Activated T-helper 1 cell treated with anti-CD3 and anti-CD28 coated beads, Interleukin-12 subunit alpha, Interleukin-12 subunit beta, Interleukin-2, Interleukin-4 antibody, amounts not matched to agents 30 ng/mL and 10 ng/mL and 1 ng/mL, durations not matched to agents 14 hours and 24 hours and 36 hours (primary cell): ENCODE measurements at places on chromosomes 6 and 20.

DNA sequence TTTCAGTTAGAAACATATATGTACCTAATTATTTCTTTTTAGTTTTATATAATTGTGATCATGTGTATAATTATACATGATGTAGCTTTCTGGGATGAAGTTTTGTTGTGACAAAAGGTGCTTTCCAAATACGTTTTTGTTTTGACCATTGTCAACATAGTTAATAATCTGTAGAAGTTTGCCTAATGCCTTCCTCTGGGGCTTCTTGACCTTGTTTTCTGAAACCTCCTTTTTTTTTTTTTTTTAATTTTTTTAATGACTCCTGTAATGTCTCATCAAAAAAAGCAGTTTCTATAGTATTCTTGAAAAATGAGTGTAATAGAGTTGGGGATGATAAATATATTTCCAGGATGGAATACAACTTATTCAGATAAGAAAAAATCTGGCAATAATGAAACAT is 434.7 kb upstream of the SOX4 start:
- DNase-seq = no peak
- peaks cover 38% of the 10 kb centered on the region for H3K4me1 ChIP-seq
- H3K27ac ChIP-seq = no peak overlapping the region
- no peak overlapping the region for H3K4me3 ChIP-seq
- H3K27me3 ChIP-seq = no peaks in the 10 kb centered on the region
- no peaks in the 10 kb centered on the region for H3K36me3 ChIP-seq

DNA sequence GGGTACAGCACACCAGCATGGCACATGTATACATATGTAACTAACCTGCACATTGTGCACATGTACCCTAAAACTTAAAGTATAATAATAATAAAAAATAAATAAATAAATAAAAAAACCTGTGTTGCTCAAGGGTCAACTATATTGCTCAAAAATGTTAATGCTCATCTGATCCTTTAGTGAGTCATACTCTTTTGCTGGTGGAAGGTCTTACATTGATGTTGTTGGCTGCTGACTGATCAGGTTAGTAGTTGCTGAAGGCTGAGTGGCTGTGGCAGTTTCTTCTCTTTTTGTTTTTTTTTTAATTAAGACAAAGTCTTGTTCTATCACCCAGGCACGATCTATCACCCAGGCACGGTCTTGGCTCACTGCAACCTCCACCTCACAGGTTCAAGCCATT is 29.6 kb upstream of the SMIM26 start:
- no peak overlapping the region for H3K27ac ChIP-seq
- no peaks in the 10 kb centered on the region for H3K27me3 ChIP-seq
- no peaks in the 10 kb centered on the region for H3K4me1 ChIP-seq
- DNase-seq = no peak

DNA sequence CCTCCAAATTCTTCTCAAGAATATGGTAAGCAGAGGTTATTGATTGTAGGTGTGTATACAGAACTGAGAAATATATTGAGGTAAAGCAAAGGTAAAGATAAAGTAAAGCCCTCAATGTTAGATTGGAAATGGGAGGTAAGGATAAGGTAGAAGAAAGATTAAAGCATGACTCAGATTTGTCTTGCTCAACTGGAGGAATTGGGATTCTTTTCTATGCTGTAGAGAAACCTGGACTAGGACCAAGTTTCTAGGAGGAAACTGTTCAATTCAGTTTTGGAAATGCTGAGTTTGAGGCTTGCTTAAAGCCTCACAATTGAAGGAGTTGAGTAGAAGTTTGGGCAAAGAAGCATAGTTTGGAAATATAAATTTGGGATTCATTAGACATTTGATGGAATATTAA is 634.0 kb upstream of the PTCHD4 start:
- no peak overlapping the region for H3K4me3 ChIP-seq
- H3K36me3 ChIP-seq = no peaks in the 10 kb centered on the region
- no peak for DNase-seq
- H3K27ac ChIP-seq = no peak overlapping the region
- no peaks in the 10 kb centered on the region for H3K27me3 ChIP-seq
- no peaks in the 10 kb centered on the region for H3K4me1 ChIP-seq

GRCh38 chr6:41463062-41463930 is 82.9 kb upstream of the FOXP4 start:
- H3K4me1 ChIP-seq = no peaks in the 10 kb centered on the region
- H3K36me3 ChIP-seq = no peaks in the 10 kb centered on the region
- no peak for DNase-seq
- peaks cover 53% of the 10 kb centered on the region for H3K27me3 ChIP-seq

- H3K27me3 ChIP-seq = peaks cover 10% of the 10 kb centered on the region
- H3K4me1 ChIP-seq = no peaks in the 10 kb centered on the region
- H3K27ac ChIP-seq = no peak overlapping the region
- H3K4me3 ChIP-seq = no peak overlapping the region
- no peak for DNase-seq
- H3K36me3 ChIP-seq = no peaks in the 10 kb centered on the region
These were observed 101.9 kb upstream of the NUP153 start for GRCh38 chr6:17808609-17809008.

DNA sequence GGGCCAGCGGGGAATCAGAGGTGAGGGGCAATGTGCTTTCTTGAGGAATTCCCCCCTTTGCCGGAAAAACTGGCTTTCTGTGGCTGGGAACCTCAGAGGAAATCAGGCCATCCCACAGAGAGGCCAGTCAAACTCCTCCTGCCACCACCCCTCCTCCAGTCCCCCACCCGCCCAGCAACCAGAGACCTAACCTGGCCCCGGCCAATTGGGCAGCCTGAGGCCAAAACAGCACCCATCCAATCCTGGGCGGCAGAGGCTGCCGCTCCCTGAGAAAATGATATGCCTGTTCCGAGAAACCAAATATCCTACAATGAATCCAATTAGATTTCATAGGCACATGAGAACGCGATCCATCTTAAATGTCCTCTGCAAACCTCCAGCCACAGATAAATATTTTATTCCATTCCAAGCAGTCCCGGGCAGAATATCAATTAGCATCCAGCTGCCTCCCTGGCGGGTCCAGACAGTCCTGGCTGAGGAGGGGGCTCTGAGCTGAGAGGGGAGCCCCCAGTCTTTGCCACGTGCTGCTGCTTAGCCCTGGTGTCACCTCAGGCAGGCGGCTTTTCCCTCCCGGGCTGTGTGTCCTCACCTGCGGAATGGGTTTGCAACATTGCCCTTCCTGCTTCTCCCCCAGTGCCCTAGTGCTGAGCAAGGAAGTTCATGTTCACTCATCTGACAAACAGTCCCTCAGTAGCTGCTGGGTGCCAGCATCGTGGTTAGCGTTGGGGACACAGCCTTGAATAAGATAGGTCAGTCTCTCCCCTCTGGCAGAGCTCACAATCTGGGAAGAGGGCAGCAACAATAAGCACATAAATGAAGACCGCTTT is 95.0 kb downstream of the DLGAP4 start:
- H3K4me3 ChIP-seq = no peak overlapping the region
- no peak for DNase-seq
- H3K36me3 ChIP-seq = no peaks in the 10 kb centered on the region
- no peak overlapping the region for H3K27ac ChIP-seq

DNA sequence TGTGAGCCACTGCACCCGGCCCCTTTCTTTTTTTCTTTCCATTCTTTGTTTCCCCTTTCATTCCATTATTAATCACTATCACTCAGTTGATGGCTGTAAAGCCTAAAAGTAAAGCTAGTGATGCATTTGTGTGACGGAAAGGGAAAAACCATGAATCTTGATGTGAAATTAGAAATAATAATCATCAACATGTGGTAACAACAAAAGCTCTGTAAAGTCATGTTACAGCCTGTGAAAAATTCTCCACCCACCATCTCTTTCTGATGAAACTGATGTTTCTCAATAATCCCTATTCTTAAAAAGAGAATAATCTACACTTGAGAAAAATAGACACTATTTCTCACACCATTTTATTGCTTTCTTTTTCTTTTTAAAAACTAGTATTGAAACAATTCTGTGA is 80.0 kb downstream of the CRYBG1 start:
- DNase-seq = no peak
- no peak overlapping the region for H3K4me3 ChIP-seq
- peaks cover 33% of the 10 kb centered on the region for H3K27me3 ChIP-seq
- H3K36me3 ChIP-seq = no peaks in the 10 kb centered on the region
